ENCODE measurements at places on chromosomes 7 and 10. TPM values are rescaled to one million over a fixed set of nuclear protein-coding genes. Genes with fewer than 3 reads are reported as not detected.

GHRHR gene
- not detected for total RNA-seq

STEAP1B gene
- 0.32 TPM for total RNA-seq

DNA sequence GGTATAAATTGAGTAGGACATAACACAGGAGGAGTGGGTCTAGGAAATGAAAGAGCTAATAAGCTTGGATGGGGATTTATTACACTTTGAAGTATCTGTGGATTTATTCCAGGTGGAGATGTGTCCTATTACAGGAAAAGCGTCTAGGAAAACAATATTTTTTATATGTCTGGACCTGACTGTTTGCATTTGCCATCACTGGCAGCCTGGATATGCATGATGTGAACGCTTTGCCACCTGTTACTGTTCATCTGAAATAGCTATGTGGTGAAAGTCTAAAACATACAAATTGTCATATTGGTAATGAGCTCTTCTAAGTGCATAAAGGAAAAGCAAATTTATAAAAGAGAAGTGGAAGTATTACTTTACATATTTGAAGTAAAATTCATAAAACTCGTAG lies 31.6 kb upstream of the AGMO start:
- DNase-seq, result no peak

GRCh38 chr7:129176916-129177710 lies 11.3 kb upstream of the SMO start:
- no peak for DNase-seq

SMO gene
- 10.2 TPM for total RNA-seq

DNA sequence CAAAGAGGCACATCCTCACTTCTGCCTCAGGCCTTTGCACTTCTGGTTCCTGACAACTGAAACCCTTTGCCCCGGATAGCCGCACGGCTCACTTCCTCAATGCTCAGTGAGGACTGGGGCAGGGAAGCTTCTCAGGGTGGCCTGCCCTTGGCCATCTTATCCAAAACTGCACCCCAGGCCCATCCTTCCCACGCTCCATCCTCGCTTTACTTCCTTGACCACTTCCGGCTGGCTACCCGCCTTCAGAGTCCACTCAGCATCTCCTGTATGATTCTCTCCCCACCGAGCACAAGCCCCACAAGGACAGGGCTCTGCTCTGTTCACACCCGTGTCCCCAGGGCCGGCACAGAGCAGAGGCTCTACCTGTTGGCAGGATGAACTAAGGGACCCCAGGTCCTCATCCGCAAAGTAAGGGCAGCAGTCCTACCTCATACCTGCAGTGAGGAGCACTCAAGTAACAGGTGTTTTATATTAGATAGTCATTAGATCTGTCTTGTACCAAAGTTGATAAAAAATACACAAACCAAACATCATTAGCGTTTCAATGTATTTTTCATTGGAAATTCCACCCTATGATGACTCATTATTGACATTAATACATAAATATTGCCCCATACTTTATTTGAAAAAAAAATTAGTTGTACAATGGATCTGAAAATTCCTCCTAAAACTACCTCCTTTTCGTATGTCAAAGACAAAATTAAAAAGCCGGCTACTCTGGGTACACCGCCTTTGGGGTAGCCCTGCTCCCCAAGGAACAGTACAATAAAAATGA lies 35.0 kb downstream of the GNA12 start:
- DNase-seq, result no peak

DNA sequence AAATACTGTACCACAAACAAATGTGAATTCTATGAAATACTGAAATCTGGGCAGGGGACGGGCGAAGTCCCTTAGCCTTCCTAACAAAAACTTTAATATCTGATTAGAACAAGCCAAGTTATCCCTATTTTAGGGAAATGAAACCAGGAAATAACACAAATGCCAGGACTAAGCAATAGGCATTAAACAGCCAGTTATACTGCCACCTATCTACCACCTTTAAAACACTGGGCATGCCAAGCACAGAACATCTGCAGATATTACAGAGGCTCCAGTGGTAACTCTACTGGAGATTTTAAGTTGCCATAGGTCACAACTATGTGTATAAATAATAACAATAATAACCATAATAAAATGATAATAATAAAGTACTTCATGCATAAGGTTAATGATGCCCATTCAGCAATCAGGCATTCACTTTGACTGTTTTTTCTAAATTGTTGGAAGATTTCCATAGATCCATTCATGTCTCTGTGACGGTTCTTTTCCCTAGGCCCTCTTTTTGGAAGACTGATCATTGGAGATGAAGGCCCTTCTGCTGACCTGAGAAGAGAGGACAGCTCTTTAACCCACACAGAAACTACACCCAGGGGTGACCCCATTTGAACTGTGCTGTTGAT lies 195.7 kb downstream of the CACNA2D1 start:
- DNase-seq, result no peak

DNA sequence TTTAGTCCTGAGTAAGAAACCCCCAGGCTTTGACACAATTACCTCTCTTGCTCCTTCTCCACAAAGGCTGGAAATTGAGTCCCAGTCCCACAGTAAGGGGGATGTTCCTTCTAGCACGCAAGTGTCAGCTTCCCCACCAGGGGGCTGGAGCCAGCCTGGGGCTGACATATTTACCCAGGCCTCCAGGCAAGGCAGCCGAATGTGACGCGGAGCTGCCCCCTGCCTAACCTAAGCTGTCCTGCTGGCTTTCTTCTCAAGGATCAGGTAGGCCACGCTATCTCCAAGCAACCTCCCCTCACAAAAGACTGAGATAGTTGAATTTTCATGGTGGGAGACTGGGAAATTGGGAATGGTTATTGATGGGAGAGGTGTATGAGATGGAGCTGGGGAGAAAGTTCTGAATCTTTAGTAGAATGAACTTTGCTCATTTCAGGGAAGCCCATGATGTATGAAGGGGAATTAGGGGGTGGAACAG lies 19.2 kb upstream of the BMPER start:
- DNase-seq, result no peak

LFNG gene
- 16.4 TPM for total RNA-seq

DNA sequence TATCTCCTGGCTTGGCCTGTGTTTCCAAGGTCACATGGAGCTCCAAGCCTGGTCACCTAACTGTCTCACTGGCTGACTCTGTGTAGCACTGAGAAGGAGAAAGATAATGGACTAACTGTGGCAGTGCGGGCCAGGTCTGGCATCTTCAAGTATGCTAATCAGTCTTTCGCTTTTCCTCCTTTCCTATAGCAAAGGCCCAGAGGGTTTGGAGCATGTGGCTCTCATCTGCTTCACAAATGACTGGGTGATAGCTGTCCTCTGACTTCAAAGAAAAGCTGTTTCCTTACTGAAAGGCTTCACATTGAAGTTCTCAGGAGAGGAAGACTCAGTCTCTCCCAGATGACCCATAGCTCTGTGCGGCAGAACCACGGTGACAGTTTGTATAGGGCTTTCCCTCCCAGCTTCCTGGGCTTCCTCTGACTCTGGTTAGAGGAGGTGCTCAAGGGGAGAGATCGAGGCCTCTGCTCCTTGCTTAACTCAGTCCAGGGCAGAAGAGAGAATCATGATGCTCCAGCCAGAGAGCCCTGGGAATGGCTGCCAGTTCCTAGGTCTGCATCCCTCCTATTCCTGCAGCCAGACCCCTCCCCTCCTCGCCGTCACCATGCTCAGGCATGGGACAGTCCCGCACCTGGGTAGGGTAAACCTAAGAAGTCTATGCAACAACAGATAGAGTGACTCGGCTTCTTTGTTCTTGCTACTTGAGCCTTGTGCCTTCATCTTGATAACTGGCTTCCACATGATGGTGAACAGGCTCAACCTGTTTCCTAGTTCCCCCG lies 72.3 kb downstream of the CCDC71L start:
- no peak for DNase-seq

DNA sequence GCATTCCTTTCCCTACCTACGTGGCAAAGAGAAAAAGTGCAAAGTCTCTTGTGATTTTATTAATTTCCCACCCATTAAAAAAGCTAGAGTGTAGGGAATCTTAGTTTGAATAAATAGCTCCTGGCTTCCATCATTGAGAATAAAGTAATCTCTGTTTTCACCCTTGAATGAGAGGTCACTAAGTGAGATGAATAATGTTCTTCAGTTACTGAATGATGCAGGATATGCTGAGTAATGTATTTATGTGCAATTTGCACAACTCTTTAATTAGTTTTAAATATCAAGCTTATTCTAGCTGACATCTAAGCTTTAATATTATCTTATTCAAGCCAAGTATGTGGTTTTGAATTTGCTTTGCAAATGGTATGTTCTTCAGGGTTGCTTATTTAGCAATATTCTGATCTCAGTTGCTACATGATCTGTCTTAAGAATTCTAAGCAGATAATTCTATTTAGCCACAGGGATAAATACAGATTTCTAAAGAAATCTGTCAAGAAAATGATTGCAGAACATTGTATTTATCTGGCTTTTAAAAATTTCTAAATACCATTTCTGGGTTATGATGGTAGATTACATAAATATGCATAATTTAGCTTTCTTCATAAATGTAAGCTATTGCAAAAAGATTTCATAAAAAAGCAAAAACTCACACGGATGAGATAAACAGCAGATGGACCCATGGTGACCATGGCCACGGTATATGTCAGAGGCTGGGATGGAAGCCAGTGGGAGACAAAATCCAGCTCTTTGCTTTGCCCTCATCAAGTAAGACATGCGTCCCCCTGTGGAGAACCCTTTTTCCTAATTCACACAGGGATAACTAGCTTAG lies 141.0 kb downstream of the MACC1 start:
- DNase-seq, result no peak

MUC3A gene
- under 0.01 TPM for total RNA-seq

SKIDA1 gene
- 0.98 TPM for total RNA-seq

- DNase-seq, result no peak
Measured at GRCh38 chr10:22455068-22455857, 110.0 kb downstream of the SPAG6 start.

TAS2R16 gene
- total RNA-seq, result not detected
